Melanocyte of skin (primary cell): ENCODE measurements at places on chromosomes 4 and X. TPM values are rescaled to one million over a fixed set of nuclear protein-coding genes. Genes with fewer than 3 reads are reported as not detected.

The FANCB gene
- 11.7 and 13.1 TPM in 2 replicates for total RNA-seq

The PROM1 gene
- 1.00 and 2.3 TPM in 2 replicates for total RNA-seq

The LPAR4 gene
- under 0.01 TPM in 1 of 2 replicates, not detected in the other for total RNA-seq

The BMP15 gene
- total RNA-seq: not detected in 2 replicates

The SFRP2 gene
- total RNA-seq: not detected in 2 replicates

The FRAS1 gene
- 0.69 and 5.8 TPM in 2 replicates for total RNA-seq

The ADGRG4 gene
- total RNA-seq: not detected in 2 replicates

The ANOS1 gene
- under 0.01 and 0.77 TPM in 2 replicates for total RNA-seq

The MAGEA2B gene
- not detected in 2 replicates for total RNA-seq
